ENCODE measurements at places on chromosomes 11 and 22.
A peak's percentile ranks its signal among the peaks of the same experiment; 100 is the strongest.

DNA sequence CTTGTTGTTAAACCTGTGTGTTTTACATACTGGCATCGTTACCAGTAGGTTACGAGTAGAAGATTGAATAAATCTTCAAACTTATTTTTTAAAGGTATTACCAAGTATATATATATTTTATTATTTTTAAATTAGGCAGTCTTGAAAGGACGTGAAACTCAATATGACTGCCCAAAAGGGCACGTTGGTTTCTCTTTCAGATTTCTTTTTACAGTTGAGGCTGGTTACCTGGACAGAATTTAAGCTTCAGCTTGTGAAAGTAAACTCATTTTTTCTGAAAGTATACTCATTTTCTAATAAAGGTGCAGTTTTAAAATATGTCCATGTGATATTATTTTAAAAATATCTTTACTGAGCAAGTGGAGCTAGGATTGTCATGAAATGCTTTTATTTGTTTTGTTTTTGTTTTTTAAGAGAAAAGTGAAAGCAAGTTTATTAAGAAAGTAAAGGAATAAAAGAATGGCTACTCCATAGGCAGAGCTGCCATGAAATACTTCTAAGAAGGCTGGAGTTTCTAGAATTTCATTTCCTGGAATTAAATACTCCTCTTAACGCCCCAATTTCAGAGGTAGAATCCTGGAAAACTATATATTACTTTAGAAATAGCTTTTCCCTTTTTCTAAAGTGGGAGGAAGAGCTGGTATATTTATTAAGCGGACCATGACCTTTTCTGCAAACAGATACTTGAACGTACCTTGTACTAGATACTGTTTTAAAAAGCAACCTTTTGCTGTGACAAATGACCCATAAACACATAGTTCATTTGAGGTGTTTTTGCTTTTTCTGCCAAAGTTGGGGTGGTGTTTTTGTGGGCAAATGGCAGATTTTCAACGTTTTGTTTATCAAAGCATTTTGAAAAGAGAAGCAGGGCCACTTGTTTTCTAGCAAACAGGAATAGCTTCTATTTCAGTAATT is 1.9 kb downstream of the FBXO7 start:
- peak; percentile 35 for DNase-seq

DNA sequence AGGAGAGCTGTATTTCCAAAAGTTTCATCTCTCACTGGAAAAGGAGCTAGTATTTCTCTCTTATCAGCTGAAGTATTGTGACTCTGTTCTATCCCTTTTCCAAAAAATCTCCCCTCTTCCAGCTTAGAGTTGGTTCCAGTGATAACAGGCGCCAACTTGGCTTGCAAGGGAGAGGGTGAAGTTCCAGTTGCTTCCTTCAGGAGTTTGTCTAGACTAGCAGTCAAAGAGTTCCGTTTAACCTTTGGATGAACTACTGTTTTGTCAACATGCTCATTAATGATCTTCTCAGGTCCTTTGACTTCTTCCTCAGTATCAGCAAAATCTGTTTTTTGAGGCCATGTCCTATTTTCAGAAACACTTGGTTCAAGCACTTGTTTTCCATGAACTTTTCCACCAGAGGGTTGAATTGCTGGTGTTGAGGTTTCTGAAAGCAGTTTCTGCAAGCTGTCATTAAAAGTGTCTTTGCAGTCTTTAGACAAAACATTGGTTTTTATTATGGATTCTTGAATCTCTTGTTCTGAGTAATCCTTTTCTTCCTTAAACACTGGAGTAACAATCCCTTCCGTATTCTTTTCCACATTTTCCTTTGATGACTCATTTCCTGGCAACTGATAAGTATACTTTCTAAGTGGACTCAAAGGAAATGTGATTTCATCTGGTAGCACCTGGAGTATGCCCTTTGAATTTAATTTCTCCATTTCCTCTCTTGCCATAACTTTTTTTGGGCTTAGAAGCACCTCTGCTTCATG is 39.7 kb upstream of the CCDC89 start:
- DNase-seq: peak; percentile 82

- DNase-seq: no peak
Measured at GRCh38 chr11:107054391-107054790, 36.1 kb upstream of the GUCY1A2 start.

- no peak for DNase-seq
Measured at GRCh38 chr11:114773541-114774338, 95.4 kb downstream of the NXPE2 start.

DNA sequence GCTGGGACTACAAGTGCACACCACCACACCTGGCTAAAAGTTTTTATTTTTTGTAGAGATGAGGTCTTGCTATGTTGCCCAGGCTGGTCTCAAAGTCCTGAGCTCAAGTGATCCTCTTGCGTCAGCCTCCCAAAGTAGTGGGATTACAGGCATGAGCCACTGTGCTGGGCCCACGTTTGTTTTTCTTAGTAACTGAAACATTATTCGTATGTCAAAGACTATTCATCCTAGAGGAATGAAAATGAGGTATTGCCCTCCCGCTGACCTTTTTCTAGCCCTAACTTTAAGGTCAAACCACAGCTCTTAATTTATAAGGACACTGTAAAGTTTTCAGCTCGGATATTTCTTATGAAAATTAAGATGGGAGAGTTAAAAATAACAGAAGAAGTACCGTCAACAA is 33.2 kb upstream of the PAX6 start:
- no peak for DNase-seq
